ENCODE measurements at places on chromosomes 3 and 15.

DNA sequence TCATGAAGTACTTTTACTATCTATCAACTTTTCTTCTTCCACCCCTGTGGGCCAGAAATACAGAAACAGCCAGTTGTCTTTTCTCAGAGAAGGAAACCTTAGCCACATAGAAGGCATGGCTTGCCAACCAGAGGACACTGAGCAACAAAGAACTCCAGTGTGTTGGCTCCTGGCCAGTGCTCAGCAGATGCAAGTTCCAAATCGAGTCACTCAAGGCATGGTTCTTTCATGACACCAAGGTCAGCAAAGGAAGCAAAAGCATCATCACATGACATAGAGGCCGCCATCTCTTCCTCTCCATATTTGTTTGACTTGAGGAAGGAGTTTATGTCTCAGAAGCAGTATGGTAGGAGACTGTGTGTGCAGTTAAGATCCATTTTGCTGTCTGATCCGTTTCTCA is 92.2 kb downstream of the MYLK start:
- no peak for DNase-seq

GRCh38 chr15:60829416-60829815 is 350.5 kb upstream of the ICE2 start:
- DNase-seq, result no peak

DNA sequence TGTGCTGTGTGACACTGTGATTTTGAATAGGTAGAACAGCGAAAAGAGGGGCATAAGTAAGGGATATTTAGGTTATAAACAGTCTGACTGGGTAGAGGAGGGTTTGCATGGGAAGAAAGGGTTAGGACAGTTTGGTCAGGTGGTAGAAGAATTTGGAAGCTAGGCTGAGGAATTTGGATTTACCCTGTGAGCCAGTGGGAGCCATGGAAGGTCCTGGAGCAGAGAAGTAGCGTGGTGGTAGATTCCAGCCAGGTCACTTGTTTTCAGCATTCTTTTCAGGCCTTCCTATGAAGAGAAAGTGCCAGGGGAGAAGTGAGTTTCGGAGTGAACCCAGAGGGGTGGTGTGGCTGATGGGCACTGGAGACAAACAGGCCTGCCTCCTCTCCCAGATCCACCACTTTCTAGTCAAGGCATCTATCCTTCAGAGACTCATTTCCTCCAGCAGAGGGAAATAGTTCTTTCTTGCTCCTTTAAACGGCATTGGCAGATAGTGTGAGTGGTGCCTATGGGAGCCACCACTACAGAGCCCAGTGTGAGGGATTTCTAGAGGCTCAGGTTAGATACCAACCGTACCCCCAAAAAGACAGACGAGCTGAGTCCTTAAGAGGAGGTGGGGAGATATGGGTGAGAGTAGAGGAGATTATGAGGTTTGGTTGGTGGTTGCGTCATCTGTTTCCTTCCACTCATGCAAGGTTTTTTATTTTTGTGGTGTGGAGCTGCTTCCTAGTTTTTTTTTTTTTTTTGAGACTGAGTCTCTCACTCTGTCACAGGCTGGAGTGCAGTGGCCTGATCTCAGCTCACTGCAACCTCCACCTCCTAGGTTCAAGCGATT is 21.2 kb downstream of the PXK start:
- DNase-seq, result no peak

GRCh38 chr3:100402891-100403290 is 1.6 kb downstream of the LNP1 start:
- no peak for DNase-seq
